Fibroblast of gingiva (primary cell): ENCODE measurements at places on chromosomes 5 and 9.

GRCh38 chr9:35311891-35312639 lies 150.3 kb downstream of the UNC13B start:
- DNase-seq = peak; percentile 6

- no peak for DNase-seq
Observed at GRCh38 chr5:963673-964531, 44.7 kb upstream of the NKD2 start.

DNA sequence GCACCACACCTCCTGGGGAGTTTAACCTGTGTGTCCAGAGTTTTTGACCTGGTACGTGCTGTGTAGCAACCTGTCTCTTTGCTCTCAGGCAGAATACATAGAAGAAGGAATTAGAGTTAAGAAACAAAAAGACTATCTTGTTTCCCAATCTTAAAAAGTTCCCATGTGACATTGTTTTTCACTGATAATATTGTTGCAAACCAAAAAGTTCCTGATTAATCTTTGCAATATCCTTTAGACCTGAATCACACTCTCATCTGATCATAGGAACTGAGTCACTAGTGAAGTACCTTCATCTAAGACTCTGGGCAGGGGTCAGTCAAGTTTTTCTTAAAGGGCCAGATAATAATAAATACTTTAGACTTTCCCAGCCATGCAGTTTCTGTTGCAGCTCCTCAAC lies 35.1 kb downstream of the BASP1 start:
- no peak for DNase-seq

DNA sequence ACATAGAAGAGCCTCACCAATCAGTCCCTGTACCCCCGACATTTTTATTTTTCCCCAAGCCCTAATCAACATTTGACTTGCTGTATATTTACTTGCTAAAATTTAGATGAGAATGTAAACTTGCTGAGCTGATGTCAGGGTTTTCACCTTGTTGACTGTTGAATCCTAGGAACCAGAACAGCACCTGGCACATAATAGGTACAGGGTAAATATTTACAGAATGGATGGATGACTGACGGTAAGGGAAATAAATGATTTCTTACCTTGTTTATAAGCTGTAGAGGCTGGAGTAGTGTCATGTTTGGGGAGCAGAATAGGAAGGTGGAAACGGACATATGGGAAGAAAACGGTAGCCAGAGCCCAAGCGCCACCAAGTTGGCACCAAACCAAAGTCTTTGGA lies 107.0 kb upstream of the NUDT12 start:
- DNase-seq = no peak

- no peak for DNase-seq
Observed at GRCh38 chr9:19732441-19732951, 56.3 kb downstream of the SLC24A2 start.

GRCh38 chr5:1761453-1761755 lies 38.2 kb downstream of the MRPL36 start:
- DNase-seq = no peak

DNA sequence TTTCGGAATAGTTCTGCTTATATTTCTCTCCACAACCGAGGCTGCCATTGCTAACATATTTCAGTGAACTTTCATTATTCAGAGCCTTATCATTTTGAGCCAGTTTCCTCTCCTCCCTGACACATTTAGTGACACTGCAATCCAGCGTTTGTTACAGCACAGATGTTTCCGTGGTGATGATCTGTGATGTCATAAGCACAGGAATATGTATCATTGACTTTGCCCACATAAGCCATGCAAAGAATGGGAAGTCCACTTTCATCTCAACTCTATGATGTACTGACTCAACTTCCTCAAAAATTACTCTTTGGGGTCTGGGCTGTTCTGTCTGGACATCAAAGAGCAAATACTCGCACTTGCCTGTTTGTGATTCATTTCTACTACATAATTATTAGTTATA lies 291.8 kb downstream of the EBF1 start:
- DNase-seq = peak; percentile 15

GRCh38 chr5:54234304-54234933 lies 76.0 kb downstream of the ARL15 start:
- DNase-seq = peak; percentile 58

DNA sequence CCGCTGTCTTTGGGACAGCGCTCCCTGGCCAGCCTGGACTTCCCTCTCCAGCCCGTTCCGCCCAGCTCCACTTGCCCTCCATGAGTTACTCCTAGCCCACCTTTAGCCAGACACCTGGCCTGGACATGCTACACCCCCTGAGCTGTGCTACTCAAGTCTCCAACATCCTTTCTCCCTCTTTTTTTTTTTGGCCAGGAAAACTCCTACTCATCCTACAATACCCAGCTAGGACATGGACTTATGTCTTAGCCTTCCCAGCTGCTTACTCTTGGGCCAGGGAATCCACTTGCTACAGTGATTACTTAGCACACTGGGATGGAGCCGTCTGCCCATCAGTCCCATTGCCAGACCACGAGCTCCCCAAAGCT lies 92.7 kb upstream of the PHYKPL start:
- DNase-seq = no peak

GRCh38 chr5:132063090-132063911 lies 2.8 kb downstream of the IL3 start:
- DNase-seq = peak; percentile 50

DNA sequence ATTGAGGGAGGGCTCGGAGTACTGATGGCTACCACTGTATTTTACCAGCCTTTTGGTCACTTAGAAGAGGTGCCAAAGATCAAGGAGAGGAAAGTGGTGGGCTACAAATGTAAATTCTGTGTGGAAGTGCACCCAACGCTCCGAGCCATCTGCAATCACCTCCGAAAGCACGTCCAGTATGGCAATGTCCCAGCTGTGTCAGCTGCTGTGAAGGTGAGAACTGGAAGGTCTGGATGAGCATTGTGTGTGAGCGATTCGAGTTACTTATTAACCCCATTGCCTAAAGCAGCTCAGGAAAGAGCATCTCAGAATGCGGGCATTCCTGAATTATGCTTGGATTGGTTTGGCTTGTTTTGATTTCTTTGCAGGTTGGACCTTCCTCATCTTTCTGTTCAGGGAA lies 67.5 kb downstream of the ZNF462 start:
- no peak for DNase-seq

DNA sequence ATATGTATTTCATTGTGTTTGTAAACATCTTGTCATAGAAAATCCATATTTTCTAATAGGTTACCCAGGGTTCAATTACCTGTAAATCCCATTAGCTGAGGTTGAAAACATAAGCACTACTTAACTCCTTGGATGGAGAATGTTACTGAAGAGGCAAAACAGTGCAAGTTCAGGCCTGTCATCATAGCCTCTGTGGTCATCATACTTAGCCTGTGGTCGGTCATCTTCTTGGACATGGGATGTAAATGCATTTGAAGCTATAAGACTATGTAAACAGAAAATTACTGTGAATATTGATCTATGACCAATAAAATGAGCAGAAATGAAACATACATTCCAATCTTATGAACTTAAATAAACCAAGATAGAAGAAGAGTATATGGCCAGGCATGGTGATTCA lies 164.7 kb downstream of the CHSY3 start:
- no peak for DNase-seq

DNA sequence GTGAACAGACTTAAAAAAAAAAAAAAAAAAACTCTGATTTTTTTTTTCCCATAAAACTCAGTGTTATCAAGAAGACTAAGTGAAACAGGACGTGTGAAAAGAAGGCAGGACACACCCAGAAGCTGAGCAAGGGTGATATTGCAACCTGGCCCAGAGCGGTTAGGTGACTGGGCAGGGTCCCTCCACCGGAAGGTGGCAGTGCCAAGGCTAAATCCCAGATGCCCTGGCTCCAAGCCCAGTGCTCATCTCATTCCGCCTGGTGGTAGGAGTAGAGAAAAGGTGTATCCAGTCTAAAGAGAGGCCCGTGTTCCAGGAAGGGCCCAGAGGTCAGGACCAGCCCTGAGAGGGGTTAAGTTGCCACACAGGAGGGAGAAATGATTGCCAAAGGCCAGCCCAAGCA lies 51.5 kb upstream of the SAP30L start:
- DNase-seq = no peak

DNA sequence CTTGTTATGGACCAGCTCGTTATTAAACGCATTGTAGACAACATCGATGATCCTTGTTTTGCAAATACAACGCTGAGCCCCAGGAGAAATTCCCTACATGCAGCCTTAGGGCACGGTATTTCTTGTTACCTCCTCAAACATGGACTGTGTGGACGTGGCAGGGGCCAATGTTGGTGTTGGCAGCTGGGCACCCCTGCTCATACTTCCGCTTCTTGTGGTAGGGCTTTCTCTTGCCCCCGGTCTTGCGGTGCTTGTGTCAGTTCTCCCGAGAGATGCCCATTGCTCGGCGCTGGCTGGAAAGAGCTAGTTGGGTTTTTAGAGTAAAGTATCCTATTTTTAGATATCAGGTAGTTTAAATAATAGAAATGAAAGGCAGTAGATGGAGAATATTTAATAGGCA lies 45.5 kb downstream of the UBAP1 start:
- no peak for DNase-seq

DNA sequence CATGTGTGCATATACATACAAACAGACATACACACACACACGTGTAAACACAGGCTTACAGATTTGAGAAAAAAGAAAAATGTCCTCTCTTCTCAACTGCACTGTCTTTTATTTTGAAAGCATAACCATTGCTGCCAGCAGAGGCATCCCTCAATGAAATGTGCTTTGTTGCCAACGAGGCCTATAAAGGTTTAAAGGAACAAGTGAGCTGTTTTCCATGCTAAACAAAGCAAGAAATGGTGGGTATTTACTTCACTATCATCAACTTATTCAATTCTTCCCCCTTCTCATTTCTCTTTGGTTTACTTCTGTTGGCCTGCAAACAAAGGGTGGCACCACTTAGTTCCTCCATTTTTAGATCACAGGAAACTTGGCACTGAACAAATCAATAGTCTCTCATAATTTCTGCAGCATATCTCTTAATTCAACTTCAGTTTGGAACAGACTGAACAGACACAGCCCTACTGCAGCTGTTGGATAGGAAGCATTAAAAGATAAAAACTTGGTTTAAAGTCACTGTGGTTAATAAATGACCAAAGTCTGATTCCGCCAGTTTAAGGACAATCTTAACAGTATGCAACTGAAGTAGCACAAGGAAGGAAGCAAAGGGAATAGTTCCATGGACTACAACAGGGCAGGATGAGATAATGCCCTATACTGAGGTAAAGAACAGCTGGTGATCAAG lies 21.7 kb downstream of the TTC33 start:
- no peak for DNase-seq

- DNase-seq = peak; percentile 54
Observed at GRCh38 chr5:134127376-134127861, 12.9 kb downstream of the TCF7 start.

GRCh38 chr9:123893831-123894460 lies 36.0 kb downstream of the DENND1A start:
- peak; percentile 40 for DNase-seq

GRCh38 chr9:78038620-78039300 lies 7.1 kb upstream of the GNAQ start:
- no peak for DNase-seq

DNA sequence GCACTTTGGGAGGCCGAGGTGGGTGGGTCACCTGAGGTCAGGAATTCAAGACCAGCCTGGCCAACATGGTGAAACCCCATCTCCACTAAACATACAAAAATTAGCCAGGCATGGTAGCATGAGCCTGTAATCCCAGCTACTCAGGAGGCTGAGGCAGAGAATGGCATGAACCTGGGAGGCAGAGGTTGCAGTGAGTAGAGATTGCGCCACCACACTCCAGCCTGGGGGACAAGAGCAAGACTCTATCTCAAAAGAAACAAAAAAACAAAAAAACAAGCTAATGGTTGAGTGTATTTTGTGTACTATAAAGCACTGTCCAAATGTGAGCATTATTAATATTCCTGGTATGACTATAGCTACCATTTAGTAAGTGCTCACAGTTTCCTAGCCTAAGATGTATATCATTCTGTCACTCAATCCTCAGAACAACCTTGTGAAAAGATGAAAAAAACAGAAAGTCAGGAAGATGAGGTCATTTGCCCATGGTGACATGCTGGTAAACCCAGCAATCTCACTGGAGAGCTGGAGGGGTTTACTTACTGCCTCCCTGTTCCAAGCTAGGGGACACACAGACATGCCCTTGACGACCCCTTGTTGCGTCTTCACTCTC lies 27.7 kb downstream of the ARHGEF37 start:
- no peak for DNase-seq

GRCh38 chr5:96822686-96823459 lies 15.1 kb upstream of the ERAP1 start:
- DNase-seq = no peak

DNA sequence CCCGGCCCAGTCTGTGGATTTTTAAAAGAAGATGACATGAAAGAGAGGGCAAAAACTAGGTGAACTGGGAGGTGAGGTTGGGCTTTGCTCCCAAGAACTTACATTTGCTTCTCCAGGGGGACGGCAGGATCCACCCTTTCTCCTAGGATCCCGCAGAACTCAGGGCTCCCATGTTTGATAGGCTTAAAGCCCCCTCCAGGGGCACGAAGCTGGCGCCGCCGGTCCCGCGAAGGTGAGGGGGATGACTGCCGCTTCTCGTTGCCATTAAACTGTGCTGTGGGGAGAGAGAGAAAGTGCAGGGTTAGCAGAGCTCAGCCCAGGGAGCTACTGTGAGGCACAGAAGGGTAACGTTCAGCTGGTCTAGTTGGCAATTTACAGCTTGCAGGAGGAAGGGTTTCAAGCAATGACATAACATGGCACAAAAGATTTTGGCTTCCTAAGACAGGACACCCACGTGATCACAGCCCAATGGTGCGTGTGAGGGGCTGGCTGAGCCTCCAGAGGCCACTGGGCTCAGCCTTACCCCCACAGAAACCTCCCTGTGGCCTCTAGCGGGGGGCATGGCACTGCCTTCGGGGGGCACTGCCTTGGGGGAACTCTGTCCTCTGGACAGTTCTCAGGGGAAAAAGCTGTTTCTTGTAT lies 52.0 kb upstream of the SLC25A51 start:
- no peak for DNase-seq

DNA sequence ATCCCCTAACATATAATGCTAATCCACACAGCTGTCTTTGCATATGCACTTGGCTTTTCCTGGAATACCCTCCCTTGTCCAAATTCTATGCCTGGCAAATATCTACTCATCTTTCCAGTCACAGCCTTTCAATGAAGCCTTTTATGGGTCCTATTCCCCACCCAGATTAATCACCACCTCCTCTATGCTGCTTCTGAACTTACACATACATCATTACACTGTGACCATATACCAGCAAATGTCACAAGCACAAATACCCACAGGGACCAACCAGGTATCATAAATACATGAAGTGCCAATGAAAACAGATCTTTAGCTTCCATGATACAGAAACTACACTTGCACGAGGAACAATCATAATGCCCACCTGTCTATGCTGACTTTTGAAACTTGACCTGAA lies 22.3 kb downstream of the LPAR1 start:
- DNase-seq = no peak

DNA sequence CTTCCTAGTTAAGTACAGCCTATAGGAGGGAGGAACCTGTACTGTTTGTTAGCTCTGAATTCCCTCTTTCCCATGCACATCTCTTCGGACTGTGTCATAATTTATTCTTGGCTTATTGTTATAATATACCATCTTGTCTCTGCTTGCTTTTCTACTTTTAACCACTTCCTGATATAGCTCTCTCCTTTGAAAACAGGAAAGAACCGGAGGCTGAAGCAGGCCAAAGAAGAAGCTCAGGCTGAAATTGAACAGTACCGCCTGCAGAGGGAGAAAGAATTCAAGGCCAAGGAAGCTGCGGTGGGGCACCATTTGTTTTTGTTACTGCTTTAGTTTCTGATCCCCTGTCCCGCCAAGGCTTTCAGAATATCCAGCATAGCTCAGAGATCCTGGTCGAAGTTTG lies 4.8 kb downstream of the ATP6V1G1 start:
- peak; percentile 19 for DNase-seq

- no peak for DNase-seq
Observed at GRCh38 chr5:88552426-88552825, 283.8 kb upstream of the TMEM161B start.
